H9 (cell line): ENCODE measurements at places on chromosomes 1 and 21. TPM values are rescaled to one million over a fixed set of nuclear protein-coding genes. Genes with fewer than 3 reads are reported as not detected.
A peak's percentile ranks its signal among the peaks of the same experiment; 100 is the strongest.

Gene ATXN7L2
- 17.3 TPM in 2 replicates for total RNA-seq

DNA sequence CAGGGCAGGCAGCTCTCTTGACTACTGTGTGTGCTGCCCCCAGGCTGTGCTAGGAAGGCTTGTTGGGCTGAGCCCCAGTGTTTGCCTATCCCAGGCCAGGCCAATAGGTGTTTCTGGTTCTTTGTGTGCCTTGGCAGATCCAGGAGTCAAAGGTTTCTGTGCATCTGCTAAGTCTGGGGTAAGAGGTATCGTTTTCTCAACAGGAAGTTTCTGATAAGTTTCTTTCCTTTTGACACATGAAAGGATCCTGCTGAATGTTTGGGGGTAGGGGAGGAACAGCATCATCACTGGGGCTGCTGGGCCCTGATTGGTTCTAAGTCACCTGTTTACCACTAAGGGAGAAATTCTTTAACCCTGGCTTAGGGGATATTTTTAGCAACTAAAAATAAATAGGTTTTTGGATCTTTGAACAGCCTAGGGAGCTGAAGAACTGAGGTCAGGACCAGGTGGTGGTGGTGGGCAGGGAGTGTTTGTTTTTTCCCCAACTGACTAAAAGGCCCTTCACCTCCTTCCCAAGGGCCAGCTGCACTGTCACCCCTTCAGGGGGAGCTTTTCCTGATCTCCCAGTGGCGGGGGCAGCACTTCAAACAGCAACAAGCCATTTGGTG, 85.1 kb downstream of the KCNN3 start:
- H3K4me3 ChIP-seq: no peak overlapping the region
- no peaks in the 10 kb centered on the region for H3K36me3 ChIP-seq
- no peaks in the 10 kb centered on the region for H3K27me3 ChIP-seq
- no peak for DNase-seq

GRCh38 chr1:209519786-209520185, 63.7 kb upstream of the CAMK1G start:
- H3K4me3 ChIP-seq: no peak overlapping the region
- no peaks in the 10 kb centered on the region for H3K27me3 ChIP-seq
- H3K4me1 ChIP-seq: no peaks in the 10 kb centered on the region
- DNase-seq: no peak
- no peaks in the 10 kb centered on the region; the same call in 2 of the 3 replicates for H3K36me3 ChIP-seq

DNA sequence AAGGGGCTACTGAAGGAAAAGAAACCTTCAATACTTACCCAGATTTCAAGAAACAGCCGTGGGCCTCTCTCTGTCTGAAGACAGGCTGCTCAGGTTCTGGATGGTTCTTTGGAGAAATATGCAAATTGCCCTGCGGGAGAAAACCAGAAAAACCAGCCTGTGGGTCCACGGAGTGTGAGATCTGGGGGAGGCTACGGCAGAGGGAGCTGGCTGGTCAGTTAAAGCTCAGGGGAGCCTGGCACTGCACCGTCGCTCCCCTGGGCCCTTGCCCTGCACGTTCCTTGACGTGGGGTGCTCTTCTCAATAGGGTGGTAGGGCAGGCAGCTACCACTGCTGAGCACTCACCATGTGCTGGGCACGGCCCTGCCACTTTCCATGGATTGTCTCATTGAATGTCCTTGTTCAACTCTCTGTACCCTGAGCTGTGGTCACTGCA, 12.7 kb downstream of the TMCO4 start:
- DNase-seq: peak; percentile 68
- peaks cover 19% of the 10 kb centered on the region; the same call in 1 of the 2 replicates for H3K27me3 ChIP-seq
- H3K36me3 ChIP-seq: no peaks in the 10 kb centered on the region
- H3K4me3 ChIP-seq: peak overlapping the region; percentile 29; the same call in 1 of the 3 replicates
- no peak overlapping the region for H3K27ac ChIP-seq
- peaks cover 14% of the 10 kb centered on the region; the same call in 1 of the 2 replicates for H3K4me1 ChIP-seq
